NCI-H1048 (cell line): ENCODE measurements at places on chromosomes 16 and 17.

DNA sequence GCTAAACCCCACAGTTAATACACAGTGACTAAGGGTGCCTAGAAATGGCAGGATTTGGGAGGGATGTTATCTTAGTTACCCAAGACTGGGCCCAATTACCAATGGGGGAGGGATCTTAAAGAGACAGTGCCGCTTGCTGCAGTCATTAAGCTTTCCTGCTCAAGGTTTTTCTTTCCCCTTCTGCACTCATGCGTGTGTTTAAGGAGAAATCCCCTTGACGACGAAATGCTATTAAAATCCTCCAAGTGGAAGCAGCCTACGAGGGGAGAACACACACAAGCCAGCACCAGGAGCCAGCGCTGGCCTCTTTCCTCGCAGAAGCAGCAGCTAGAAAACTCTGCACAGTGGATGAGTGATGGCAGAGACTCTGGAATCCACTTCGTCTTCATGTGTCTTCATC lies 22.0 kb downstream of the SALL1 start:
- no peak for DNase-seq

GRCh38 chr17:70976447-70976846 lies 807.1 kb downstream of the KCNJ2 start:
- no peak for DNase-seq

DNA sequence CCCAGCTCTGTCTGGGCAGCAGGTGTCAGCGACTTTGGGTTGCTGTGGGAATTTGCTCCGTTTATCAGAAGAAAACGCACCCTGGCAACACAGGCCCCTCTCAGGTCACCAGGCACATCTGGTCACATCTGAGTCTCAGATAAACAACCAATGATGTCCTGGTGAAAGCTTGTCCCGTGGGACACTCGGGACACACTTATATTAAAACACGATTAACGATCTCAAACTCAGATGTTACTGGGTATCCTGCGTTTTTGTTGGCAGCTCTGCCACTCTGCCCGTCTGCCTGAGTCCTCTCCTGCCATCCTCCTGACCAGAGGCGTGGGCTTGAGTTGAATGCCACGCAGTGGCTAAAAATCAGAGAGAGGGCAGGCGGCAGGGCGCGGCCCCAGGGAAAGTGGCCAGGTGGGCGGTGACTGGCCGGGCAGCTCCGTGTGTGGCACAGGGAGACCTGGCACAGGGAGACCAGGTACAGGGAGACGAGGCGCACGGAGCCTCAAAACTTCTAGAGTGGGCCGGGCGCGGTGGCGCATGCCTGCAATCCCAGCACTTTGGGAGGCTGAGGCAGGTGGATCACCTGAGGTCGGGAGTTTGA lies 2.1 kb downstream of the SECTM1 start:
- DNase-seq, result no peak

DNA sequence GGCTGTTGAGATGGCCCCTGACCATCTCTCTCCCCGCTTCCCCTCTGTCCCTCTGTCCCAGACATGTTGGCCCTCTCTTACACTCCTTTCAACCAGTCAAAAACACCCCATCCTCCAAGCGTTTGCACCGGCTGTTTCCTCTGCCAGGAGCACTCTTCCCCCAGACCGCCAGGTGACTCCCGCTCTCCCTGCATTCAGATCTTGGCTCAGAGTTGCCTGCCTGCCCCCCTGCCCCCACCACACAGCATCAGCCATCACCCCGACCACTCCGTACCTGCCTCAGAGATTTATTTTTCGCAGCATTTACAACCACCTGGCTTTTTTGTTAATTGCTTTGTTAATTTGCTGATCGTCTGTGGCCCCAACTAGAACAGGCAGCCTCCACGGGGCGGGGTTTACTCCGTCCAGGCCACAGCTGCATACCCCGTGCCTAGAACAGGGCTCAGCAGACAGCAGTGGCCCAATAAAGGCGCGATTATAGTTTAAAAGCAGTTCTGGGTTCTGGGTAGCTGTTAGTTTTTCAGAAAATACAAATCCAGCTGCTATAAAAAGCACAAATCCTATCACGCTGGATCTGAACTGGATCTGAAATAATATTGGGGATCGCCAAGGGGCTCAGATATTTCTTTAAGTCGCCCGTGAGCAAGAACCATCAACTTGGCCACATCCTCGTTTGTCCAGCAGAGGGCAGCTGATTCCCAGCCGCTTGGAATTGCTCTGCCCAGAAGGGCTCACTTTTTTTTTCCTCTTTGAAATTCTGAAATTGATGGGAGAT lies 173.6 kb downstream of the IRF8 start:
- no peak for DNase-seq

- DNase-seq, result no peak
These were observed 49.4 kb downstream of the ASIC2 start for GRCh38 chr17:33243732-33244131.

- DNase-seq, result no peak
These were observed 171.5 kb downstream of the PARN start for GRCh38 chr16:14458576-14458975.
